Activated CD8-positive, alpha-beta memory T cell treated with anti-CD3 and anti-CD28 coated beads for 1 hour (primary cell): ENCODE measurements at places on chromosomes 3 and 15.

DNA sequence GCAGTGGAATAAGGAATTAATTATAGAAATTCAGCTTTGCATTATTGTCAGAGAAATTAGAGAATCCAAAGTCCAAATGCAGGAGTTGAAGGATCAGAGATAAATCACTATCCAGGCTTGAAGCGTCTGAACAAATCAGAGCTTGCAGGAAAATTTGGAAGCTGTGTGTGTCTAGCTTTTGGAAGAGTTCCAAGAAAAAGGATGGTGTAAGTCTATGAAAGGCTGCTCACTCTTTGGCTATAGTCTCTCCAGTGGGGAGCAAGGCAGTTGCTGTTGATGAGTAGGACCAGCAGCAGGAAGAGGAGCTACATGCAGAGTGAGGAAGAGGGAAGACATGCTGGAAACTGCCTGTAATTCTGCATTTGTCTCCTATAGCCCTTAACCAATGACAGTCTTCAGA lies 464.3 kb upstream of the GRM7 start:
- no peak for DNase-seq

DNA sequence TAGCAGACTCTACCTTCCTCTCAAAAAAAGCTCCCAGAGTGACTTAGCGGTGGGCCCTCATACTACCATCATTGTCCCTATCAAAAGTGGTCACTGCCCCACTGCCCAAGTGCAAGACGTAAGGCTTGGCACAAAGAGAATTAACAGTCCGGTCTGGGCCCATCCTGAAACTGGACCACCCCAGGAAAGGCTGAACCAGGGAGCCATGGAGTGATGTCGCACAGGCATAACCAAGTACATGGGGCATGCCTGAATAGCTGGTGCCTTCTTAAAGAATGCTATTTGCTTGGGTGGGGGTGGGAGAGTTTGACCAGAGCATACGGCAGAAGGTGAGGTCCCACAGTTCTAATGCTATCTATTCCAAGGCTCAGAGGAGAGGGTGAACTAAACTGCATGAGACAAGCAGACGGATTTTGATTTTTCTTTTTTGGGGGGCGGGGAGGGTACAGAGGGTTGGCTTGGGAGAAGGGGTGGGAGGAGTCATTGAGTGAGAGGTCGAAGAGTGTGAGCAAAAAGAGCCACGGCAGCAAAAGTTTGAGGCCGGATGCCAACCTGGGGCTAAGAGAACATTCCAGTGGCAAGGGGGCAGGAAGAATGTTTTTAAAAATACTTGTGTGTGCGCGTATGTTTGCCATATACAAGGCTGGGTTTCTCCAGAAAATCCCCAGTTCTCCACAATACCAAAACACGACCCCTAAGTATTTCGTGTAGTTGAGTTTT lies 50.2 kb downstream of the FAM174B start:
- no peak for DNase-seq

DNA sequence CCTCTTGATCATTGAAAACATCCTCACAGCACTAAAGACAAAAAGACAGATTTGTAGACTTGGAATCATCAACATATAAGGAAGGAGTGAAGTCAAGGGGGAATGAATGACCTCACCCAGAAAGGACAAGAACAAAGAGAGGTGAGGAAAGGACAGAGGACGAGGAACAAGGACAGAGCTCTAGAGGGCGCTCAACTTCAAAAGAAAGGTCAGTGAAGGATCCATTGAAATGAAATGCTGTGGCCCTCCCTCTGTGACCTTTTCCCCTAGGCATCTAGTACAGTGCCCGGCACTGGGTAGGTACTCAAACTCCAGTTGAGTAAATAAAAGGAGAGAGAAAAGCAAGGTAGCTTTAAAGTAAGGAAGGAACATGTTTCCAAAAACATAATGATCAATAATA lies 2.6 kb downstream of the ATP8B4 start:
- DNase-seq, result no peak

GRCh38 chr3:88930611-88931010 lies 176.8 kb upstream of the EPHA3 start:
- no peak for DNase-seq

DNA sequence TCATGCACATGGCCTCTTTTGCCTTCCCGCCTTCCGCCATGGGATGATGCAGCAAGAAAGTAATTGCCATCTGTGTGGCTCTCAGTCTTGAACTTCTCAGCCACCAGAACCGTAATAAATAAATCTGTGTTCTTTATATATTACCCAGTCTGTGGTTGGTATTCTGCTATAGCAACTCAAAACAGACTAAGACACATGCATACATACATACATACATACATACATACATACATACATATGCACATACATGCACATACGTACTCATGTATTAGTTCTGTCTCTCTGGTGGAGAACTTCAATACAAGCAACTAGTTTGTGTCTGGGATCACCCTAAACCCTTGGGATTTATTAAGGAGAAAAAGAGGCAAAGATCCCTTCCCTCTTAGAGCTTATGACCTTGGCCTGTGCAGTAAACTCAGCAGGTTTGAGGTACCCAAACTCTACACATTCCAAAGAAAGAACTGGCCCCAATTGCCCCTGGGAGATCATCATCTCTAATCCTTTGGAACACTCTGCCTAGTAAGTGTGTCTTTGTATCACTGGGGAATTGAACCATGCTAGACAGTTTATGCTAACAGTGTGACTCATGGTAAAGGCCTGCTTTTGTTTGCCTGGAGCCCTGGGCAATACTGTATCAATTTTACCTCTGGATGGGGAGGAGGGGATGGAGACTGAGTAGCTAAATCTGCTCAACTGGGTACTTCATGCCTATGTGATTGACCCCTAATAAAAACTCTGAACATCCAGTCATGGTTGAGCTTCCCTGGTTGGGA lies 115.6 kb upstream of the LMCD1 start:
- DNase-seq, result no peak

GRCh38 chr3:143839980-143840379 lies 8.3 kb downstream of the SLC9A9 start:
- DNase-seq, result no peak

DNA sequence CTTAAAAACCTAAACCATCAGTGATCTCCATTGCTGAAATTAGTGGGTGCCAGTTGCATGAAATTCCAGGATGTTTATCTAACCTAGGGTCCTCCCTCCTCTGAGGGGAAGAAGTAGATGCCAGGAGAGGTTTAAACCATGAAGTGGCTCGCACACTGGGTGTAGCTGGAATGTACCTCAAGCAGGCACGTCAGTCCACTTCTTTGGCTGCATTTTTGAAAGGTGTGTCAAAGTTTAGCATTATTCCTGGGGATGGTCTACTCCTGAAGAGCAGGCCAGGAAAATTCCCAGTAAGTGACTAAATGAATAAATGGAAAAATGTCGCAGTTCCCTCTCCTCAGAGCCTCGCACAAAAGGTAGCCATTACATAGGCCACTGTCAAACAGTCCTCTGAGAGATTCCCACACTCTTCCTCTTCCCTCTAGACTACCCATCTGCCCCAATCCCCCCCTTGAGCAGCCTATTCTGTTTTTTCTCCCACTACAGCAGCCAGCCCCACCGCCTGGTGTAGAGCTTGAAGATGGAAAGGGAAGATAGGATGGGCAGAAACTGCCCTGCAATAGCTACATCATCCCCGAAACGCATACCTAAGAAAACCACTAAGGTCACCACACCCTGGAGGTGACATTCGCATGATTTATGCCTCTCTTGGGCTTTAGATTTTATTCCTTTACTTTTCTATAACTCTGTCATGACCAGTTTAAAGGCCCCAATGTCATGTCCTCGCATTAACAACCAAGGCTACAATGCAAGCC lies 655 bp upstream of the TMOD3 start:
- no peak for DNase-seq

- DNase-seq, result no peak
Measured at GRCh38 chr3:141366285-141367037, 1.8 kb upstream of the ZBTB38 start.

DNA sequence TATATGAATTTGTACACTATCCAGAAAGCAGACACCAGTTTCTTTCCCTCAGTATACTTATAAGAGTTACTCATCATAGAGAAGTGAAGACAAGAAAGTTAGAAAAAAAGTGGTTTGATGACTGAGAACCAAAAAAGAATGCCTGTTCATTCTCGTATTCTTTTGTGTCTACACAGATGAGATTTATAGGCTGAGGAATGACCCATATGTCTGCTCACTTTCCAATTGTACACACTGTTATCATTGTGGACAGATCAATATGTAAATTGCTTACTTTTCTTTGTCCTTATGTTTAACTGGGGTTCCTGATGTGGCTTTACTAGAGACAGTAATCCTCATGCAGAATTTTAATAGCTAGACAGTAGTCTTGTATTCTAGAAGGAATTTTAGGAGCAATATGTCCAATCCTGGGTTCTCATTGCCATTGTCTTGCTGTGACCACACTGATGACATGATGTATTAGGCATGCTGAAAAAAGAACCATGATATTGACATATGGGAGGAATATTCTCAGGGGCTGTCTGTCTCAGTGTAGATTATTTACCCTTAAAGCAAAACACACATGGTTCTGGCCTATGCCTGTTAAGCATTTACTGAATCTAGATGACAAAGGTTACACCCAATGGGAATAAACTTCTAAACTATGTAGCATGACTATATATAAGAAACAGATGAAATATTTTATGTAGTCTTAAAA lies 669.7 kb downstream of the ROBO1 start:
- no peak for DNase-seq

- no peak for DNase-seq
Measured at GRCh38 chr3:160224256-160224655, 966 bp upstream of the C3orf80 start.

DNA sequence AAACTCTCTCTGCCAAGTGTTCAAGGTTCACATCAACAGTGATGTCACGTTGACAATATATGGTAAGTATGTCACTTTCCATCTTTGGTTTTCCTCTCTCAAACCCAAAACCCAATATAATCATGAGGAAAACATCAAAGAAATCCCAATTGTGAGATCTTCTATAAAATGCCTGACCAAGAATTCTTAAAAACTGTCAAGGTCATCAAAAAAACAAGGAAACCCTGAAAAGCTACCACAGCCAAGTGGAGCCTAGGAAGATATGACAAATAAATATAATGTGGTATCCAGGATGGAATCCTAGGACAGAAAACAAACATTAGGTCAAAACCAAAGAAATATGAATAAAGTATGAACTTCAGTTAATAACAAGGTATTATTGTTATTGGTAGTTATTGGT lies 85.2 kb upstream of the CCDC39 start:
- no peak for DNase-seq

- no peak for DNase-seq
Measured at GRCh38 chr3:30672959-30673358, 66.6 kb downstream of the TGFBR2 start.

- DNase-seq, result no peak
Measured at GRCh38 chr3:129768728-129769127, 124.8 kb downstream of the TMCC1 start.

DNA sequence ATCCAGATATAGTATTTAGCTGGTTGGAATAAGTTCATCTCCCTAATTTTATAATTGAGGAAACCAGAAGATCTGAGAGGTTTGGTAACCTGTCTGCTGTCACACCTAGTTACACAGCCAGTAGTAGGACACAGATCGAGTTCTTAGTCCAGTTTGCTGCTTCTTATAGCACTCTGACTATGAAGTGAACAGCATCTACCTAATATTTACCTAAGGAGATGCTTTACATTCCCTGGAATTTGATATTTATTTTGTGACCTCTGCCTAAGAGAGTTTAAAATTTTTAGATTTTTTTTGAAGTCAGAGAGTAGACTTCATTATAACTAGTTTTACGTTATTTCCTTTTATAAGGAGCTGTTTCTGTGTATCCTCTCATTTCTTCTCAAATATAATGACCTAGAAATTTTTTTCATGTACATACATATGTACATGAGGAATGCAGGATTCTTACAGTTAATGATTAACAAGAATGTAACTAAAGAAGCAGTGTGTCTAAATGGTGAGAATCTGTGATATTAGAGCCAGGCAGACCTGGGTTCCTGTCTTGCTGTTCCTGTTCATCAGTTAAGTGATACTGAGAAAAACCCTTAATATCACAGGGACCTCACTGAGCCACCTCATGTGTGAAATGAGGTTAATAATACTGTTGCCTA lies 4.3 kb downstream of the ARHGEF26 start:
- no peak for DNase-seq

DNA sequence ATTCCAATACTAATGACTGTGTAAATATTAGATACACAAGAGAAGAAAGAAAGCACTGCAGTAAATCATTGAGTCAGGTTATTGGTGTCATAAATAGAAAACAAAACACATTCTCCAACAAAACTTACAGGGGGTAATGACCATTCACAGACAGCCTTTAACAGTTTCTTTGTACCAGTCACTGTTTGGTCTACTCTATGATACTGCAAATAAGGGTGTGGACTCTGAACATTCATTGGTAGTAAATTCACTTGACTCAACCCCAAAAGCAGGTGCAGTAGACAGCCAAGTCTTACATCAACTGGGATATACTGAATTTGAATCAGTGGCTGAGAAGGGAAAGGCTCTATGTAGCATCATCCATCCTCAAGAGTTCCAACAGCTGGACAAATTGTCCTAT lies 463.5 kb downstream of the FOXP1 start:
- no peak for DNase-seq

- no peak for DNase-seq
Measured at GRCh38 chr3:69354948-69355347, 30.9 kb downstream of the FRMD4B start.

DNA sequence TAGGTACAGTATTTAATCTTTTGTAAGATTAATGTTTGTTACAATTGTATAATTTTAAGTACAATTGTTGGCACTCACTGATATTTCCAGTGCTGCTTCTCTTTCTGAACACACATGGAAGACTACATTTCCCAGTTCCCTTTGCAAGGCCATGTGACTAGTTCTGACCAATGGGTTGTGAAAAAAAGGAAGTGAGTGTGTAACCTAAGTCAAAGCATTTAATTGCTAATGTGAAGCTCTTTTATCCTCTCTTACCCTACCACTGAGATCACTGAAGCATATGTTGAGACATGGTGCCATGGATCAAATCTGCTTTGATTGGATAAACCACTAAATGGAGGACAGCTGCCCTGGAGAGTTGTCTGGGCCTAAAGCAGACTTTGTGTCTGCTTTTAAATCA lies 83.9 kb upstream of the PLXND1 start:
- DNase-seq, result no peak

DNA sequence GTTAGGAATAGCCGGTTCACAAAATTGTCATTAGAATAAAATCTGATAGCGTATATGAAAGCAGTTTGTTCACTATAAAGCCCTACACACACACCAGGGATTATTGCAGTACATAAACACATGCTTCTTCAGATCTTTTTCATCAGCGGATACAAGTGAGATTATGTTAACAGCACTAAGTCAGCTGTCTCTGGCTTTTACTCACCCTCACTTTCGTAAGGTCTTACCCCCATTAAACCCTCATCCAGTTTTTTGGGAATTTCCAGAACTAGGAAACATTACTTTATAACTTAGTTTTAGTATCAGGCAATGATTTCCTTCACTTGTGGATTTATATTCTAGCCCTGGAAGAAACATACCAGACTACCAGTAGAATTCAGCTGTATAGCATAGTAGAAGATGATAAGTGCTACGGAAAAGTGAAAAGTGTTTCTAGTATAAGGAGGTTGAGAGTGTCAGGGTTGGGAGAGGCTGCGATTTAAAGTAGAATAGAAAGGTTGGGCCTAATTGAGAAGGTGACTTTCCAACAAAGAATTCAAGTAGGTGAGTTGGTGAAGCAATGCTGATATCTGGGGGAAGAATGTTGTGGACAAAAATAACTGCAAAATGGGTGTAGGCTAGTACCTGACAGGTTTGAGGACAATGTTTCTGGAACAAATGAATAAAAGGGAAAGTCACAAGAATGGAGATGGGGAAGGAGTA lies 22.7 kb downstream of the TMEM207 start:
- no peak for DNase-seq

- no peak for DNase-seq
Measured at GRCh38 chr3:70264122-70264780, 48.2 kb downstream of the MDFIC2 start.
